Activated T-helper 1 cell treated with anti-CD3 and anti-CD28 coated beads, Interleukin-2, amount 50 U/mL, for 16 hours (primary cell): ENCODE measurements at places on chromosomes 7 and 10.

DNA sequence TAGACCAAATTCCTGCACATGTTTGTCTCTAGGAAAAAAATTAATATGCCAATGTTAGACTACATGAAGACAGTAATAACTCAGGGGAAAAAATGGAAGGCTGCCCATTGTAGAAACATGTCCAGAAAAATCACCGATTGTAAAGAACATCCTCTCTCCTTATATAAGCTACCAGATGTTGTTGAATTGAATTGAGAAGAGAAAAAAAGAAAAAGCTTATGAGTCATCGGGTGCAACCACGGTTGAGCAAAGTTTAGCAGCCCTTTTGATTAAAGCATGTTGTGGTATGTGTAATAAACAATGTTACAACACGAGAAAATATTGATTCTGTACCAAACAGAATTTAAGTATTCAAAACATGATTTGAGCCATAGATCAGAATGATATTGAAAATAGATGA, 102.3 kb upstream of the ARHGAP21 start:
- no peak for DNase-seq

- DNase-seq, result no peak
Measured at GRCh38 chr7:30201921-30202320, 67.1 kb downstream of the MTURN start.

- no peak for DNase-seq
Measured at GRCh38 chr7:4631380-4632179, 50.5 kb upstream of the FOXK1 start.

DNA sequence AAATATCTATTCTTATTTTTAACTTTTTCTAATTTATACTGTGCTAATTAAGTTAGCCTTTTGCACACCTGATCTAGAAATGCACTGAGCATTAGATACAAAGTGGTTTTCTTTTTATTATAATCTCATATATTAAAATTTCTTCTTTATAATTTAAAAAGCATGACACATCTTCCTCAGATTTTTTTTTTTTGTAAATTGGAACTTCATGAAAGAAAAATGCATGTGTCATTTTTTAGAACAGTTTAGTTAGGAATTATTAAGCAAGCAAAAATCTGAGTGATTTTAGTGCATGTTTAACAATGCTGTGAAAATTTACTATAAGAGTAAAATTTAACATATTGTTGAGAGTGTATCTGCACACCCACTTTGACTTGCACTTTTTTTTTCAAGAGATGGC, 367.9 kb downstream of the TFEC start:
- DNase-seq, result no peak

GRCh38 chr7:15219758-15220157, 317.2 kb upstream of the DGKB start:
- no peak for DNase-seq

GRCh38 chr7:5139998-5140397, 50.0 kb upstream of the WIPI2 start:
- DNase-seq, result no peak

GRCh38 chr7:158371856-158372255, 215.8 kb downstream of the PTPRN2 start:
- no peak for DNase-seq

- DNase-seq, result no peak
Measured at GRCh38 chr7:93889261-93889660, 1.3 kb downstream of the TFPI2 start.
